Activated CD8-positive, alpha-beta memory T cell treated with anti-CD3 and anti-CD28 coated beads, Interleukin-2, amount 10 ng/mL, durations not matched to agents 7 days and 5 days (primary cell): ENCODE measurements at places on chromosomes 4 and X.

DNA sequence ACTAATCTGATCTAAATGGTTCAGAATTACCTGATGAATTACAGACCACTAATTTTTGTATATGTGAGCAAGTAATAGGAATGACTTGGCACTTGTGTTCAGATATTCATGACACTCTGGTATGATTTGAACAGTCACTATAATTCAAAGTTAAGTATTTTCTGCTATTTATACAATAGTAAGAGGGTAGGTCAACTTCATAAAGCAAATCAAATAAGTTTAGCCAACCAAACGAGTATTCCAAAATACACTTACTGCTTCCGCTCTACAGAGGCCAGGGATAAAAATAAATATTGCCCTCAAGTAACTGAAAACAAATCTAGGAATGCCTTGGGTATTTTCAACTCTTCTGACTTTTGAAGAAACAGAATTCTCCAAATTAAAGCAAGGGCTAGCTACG, 9.1 kb downstream of the EMCN start:
- DNase-seq, result no peak

DNA sequence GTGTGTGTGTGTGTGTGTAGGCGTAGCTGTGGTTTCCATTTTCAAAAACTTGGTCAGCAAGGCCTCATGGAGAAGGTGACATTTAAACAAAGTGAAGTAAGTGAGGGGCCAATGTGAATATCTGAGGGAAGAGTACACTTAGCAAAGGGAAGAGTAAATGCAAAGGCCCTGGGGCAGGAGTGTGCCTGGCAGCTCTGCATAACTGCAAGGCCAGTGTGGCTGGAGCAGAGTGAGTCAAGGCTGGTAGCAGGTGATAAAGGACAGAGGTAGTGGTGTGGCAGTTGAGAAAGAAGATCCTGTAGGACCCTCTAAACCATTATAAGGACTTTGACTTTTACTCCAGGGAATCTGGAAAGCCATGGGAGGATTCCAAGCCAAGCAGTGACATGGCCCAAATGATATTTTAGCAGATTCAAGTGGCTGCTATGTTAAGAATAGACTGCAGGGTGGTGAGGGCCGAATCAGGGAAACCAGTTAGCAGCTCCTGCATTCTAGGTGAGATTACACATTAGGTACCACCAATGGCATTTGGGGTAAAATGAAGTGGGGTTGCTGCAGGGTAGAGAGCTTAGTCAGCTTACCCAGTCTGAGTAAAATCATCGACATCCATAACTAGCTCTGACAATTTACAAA, 5.9 kb upstream of the TBC1D1 start:
- no peak for DNase-seq

DNA sequence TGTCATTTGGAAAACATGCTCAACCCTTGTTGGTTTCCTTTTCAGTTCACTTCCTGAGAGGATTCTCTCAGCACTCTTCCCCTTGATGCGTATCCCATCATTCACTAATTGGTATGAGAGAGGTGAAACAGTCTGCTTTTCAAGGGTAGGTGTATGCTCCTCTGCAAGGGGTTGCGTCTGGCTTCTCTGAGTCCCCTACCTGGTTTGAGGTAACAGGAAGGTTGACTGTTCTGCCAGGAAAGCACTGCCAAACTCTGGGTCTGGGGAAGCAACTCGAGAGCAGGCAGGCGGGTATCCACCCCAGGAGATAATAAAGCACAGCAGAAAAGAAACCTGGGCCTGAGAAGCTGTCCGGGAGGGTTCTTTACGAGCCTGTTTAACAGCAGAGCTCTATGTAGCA, 101.2 kb downstream of the SHROOM4 start:
- DNase-seq, result no peak

DNA sequence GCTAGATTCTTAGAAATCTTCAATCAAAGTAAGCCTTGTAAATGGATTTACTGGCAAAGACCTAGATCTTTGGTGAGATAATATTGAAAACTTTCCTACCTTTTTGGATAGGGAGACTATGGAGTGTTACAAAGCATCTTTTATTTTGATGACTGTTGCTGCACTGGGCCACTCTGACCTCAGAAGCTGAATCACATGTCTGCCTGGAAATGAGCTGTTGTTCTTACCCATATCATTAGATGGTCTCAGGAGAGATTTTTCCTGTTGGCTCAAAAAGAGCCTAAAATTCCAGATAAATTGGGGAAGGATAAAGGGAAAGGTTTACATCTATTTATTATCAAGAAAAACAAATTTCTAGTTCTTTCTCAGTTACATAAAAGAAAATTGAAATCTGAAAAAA, 127.5 kb upstream of the BMP3 start:
- no peak for DNase-seq

- DNase-seq, result no peak
These were observed 121.2 kb downstream of the GPC3 start for GRCh38 chrX:133864236-133864635.

DNA sequence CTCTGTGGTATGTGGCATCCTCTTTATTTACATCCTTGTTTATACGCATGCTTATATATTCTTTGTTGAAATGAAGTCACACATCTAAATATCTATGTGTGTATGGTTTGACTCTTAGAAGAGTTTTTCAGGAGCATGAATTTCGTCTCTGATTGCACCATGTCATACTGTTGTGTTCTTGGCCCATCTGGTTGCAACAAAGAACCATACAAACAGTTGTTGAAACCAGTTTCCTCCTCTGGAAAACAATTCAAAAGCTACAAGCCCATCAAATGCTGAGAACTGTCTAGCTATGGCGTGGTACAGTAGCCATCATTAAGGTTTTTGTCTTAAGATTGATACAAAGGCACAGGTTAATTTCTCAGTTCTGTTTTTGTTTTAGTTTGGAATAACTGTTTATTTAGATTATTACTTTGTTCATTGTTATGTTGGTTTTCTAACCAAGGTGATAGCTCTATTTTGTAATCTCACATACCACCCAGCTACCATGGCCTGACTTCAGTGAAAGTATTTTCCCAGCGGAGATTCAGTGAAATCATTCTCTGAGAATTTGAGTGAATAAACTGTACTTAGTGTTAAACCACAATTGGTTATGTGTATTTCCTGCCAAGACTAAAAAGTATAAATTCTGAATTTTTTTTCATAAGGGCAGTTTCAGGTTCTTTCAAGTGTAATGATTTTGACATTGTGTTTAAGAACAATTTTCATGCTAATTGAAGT, 91.0 kb downstream of the ARHGAP24 start:
- no peak for DNase-seq

- DNase-seq, result no peak
These were observed 501.9 kb downstream of the GABRG1 start for GRCh38 chr4:45621971-45622370.

GRCh38 chr4:113141901-113142346, 92.5 kb downstream of the ANK2 start:
- DNase-seq, result no peak

GRCh38 chr4:92129408-92129994, 174.3 kb upstream of the GRID2 start:
- DNase-seq, result no peak

GRCh38 chr4:25531272-25531671, 124.4 kb upstream of the SLC34A2 start:
- no peak for DNase-seq
